ENCODE measurements at places on chromosomes 5 and 9.

DNA sequence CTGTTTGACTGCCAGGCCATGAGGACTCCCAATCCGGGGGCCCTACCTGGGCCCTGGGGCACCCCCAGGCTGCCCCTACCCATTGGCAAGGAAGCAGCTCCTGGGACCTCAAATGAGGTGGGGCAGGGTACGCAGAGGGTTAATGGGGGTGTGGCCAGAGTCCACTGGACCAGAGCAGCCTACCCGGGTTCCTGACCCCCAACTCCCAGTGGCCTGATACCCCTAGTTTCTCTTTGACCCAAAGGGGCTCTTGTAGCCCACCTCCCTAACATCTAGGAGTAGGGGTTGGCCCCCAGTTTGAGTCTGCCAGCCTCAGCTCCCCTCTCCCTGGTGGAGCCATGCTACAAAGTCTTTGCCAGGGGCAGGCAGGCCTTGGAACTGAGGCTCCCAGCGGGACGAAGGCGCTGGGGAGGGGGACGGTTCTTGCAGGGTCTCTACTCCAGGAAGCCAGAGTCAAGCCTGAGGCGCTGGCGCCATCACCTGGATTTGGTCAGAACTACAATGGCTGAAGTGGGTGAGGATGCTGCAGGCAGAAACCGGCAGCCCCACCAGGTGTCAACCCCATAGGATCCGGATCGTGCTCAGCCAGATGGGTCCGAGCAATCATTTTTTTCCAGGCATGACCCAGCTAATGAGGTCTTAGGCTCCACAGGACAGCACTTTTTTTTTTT lies 8.4 kb upstream of the CERCAM start:
- no peak for DNase-seq

DNA sequence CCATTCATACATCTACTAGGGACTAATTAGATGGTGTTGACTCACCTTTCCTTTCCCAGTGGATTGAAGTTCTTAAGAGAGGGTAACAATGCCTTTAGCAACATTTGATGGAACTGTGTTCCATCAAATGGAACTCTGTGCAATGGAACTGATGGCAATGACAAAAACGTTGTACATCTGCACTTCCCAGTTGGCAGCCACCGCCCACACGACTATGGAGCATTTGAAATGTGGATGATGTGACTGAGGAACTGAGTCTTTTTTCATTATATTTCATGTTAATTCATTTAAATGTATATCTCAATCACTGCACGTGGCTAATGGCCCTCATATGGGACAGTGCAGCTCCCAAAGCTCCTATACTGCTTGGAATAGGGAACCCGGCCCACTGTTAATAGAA lies 39.0 kb upstream of the ICE1 start:
- DNase-seq: no peak

GRCh38 chr5:150511578-150512367 lies 3.8 kb downstream of the NDST1 start:
- DNase-seq: no peak

DNA sequence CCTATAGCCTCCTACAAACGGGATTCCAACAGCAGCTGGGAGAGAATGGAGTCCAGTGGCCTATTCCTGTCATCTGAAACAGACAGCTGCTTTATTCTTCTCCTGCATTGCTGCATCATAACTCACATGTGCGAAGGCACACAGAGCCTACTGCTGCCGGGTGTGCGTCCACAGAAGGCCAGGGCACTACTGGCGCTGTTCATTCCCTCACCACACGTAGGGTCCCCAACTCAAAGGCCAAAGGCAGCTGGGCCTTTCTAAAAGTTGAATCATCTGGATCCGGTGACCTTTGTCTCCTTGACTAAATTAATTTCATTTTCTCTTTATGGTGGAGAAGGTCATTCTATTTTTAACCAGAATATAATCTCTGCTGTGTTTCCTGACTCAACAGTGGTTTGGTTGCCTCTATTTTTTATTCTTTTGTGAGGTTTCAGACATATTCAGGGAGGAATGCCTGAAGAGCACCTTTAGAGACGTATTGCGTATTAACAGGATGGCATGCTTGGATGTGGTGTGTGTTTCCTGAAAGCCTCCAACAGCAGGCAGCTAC lies 10.8 kb upstream of the SPATA24 start:
- no peak for DNase-seq

DNA sequence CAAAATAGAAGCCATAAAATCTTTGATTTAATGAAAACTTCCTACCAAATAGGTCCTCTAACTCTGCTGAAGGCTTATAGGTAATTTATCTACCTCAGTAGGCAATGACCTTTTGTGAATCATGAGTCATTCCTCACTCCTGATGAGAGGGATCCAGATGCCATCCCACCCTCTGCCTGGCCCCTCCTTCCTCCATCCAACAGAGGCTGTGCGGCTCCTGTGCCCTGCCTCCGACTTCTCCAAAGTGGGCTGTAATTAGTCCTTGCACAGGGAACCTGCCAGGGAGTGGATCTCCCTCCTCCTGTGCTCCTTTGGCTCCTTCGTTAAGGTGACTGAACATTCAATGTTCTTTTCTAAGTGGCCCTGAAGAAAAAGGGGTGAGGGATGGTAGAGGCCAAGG lies 213.9 kb upstream of the TBCA start:
- no peak for DNase-seq

GRCh38 chr5:132766020-132766805 lies 10.8 kb downstream of the SEPTIN8 start:
- DNase-seq: no peak

DNA sequence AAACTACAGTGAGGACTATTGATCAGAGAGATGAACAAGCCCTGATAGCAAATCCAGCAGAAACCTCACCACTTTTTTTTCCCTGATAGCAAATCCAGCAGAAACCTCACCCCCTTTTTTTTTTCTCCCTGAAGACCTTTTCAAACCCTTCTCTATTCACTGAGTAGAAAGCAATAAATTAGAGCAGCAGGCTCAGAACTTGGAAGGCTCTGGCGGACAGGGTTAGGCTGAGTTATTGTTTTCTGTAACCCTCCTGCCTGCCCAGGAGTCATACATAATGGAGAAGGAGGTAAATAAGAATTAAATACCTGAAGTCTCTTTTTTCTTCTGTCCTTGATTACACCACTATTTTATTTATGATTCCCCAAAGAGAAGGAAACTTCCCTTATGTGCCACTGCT lies 136.3 kb upstream of the SNX2 start:
- DNase-seq: no peak

DNA sequence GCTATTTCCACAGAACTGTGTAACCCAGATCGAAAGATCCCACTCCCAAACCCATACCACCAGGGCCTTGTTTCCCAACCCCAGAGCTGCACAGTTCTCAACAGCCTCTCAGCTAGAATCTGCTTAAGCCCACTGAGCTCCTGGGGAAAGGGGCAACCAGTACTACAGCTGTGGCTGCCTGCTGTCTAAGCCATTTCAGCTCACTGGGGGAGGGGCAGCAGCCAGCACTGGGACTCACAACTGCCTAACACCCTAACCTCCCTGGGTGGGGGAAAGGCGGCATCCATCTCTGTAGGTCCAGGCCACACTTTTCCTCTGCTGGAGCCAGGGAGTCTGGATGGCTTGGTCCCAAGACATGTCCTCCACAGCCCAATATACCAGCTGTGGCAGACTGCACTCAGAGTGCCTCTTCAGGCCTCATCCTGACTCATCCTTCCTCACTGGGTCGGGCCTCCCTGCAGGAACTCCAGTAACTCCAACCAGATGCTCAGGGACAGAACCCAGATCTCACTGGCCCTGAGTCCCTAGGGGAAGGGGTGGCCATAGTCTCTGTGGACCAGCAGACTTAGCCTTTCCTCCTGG lies 241.4 kb downstream of the HINT1 start:
- DNase-seq: peak; percentile 1

DNA sequence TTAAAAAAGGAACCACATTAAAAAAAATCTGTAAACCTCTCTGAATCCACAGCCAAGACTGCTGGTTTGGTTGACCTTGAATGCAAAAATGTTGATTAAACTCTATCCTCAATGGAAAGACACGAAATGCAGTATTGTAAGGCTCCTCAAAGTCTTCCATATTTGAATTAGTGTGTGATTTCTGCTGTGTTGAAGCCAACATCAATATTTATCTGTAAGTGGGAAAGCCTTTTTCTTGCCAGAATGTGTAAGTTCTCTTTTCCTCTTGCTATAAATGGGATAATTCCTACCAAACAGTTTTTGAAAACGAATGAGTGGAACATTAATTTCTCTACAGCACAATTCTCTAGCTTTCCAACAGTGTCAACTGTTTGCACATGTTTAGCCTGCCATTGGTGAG lies 422.1 kb upstream of the TNC start:
- DNase-seq: no peak

GRCh38 chr9:85909390-85909789 lies 31.6 kb upstream of the NAA35 start:
- DNase-seq: no peak

- no peak for DNase-seq
These were observed 132.0 kb downstream of the PIK3R1 start for GRCh38 chr5:68347536-68347935.

DNA sequence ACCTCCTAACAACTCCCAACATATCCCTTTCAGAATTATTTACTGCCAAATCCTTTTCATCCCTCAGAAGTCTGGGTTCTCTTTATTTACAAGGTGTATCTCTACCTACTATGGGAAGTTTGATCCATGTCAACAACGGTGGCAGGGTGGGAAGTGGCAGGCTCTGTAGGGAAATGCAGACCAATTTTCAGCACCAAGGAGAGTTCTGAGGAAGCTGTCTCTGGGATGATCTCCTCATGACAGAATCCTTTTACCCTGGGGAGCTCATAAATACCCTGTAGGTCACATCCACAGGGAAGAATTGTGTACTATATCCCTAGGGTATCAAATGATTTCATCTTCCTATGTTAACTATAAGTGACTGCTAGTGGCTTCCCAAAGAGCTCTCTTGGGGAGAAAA lies 107.8 kb upstream of the NEK6 start:
- DNase-seq: no peak

- DNase-seq: no peak
These were observed 312.5 kb downstream of the PSAT1 start for GRCh38 chr9:78609450-78609849.

DNA sequence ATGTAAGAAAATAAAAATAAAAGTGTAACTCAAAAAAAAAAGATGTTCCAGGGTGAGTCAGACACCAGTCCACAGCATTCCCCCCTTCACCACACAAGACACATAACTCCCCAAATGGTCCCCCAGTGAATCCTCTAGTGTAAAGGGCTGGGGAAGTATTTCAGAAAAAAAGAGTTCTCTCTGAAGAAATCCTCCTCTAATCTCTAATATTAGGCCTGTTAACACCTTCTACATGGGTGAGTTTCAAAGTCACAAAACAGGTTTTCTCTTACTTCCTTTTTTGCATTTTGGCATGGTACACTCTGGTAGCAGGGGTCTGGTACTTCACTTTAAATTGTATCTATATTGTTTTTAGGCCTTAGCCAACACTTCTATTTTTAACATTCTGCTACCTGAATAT lies 28.2 kb downstream of the RNF145 start:
- DNase-seq: no peak

- DNase-seq: no peak
These were observed 373.7 kb upstream of the CCNH start for GRCh38 chr5:87786471-87786870.

DNA sequence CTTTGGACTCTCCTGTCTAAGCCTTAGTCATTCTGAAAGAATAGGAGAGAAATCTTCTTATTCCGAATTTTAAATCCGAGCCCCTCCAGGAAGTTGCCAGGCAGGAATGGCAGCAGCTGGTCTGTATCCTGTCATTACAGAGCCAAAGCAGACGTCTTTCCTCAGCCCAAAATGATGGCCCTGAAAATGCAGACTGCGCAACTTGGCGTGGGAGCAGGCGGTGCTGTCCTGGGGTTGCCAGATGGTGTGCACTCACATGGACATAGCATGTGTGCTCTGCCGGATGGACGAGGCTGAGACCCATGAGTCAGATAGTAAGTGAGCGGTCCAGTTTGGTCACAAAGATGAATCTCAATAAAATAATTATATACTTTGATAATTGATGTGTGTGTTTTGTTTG lies 410.4 kb downstream of the KCTD16 start:
- no peak for DNase-seq

GRCh38 chr5:138353560-138354080 lies 1.1 kb downstream of the KDM3B start:
- peak; percentile 22 for DNase-seq

DNA sequence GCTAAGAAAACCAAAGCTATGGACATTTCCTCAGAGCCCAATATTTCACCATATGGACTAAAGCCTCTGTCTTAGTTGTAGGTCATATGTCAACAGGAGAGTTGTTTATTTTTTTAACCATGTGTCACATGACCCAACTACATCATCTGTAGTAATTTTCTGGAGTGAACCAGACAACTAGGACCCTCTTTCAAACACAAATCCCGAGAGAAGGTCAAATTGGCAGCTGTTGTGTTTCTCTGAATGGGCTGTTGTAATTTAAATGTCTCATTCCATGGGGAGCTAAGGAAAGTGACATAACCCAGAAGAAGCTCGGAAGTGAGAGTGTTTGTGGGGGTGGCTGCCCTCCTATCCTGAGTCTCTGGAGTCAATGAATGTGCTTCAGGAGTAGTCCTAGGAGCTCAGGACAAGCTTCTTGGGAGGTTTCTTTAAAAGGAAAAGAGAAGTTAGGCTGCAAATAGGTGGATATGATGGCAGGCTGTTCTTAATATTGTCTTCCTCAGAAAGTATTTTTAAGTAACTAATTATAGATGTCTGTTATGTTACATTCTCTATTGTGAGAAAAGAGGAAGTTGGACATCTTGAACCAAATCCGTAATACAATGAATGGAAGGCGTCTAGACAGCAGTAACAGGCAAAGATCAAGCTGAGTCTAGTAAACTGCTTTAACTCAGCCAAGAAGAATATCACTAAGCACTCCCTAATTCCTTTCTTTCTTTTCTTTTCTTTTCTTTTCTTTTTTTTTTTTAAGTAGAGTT lies 50.1 kb downstream of the TMEM167A start:
- DNase-seq: no peak

- no peak for DNase-seq
These were observed 523 bp downstream of the EPB41L4B start for GRCh38 chr9:109320331-109320741.

DNA sequence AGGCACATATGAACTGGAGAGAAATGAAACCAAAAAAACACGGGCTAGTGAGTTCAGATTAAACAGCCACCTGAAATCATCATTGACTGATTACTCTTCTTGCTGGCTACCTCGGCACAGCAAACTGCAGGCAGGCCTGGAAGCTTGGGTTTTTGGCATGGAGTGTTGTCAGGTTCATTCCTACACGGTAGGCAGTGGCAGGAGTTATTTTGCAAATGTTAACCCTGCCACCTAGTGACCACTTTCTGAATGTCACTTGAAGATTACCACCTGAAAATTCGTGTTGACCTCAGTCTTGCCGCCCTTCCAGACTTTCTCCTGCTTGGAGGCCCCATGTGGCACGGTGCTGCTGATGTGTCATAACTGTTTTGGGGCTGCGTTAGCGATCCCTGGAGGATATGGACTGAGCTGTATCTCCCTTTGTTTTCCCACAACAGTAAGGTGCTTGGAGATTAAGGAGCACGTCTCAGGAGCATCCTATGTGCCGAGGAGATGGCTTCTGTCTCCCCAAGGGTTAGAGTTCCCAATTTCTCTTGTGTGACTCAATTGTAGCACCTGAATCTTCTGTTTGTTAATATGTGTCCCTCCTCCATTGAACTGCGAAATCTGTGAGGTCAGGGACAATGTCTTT lies 12.7 kb upstream of the CD180 start:
- peak; percentile 61 for DNase-seq

- DNase-seq: no peak
These were observed 87.9 kb downstream of the EQTN start for GRCh38 chr9:27209034-27209433.

Data from fibroblast of the conjunctiva (primary cell).